ENCODE measurements at places on chromosomes 11 and 22.

- no peak for DNase-seq
Observed at GRCh38 chr11:28232649-28233048, 124.5 kb downstream of the METTL15 start.

DNA sequence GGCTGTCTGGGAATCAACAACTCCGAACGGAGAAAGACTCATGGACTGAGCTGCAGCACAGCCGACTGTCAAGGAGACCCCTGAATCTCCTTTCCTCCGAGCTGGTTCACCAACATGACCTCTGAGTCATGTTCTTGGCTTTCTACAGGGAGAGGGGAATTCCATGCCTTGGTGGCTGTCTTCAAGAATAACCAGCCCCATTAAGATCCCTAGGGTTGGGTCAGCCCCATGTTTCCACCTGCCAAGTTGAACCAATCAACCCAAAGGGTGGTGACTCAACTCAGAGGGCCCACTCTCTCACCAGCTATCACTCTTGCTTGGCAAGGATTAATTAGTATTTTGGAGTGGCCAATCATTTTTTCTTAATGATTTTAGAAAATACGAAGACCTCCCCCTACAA lies 28.3 kb upstream of the IGSF22 start:
- no peak for DNase-seq

GRCh38 chr22:36922711-36923110 lies 9.3 kb downstream of the CSF2RB start:
- no peak for DNase-seq

DNA sequence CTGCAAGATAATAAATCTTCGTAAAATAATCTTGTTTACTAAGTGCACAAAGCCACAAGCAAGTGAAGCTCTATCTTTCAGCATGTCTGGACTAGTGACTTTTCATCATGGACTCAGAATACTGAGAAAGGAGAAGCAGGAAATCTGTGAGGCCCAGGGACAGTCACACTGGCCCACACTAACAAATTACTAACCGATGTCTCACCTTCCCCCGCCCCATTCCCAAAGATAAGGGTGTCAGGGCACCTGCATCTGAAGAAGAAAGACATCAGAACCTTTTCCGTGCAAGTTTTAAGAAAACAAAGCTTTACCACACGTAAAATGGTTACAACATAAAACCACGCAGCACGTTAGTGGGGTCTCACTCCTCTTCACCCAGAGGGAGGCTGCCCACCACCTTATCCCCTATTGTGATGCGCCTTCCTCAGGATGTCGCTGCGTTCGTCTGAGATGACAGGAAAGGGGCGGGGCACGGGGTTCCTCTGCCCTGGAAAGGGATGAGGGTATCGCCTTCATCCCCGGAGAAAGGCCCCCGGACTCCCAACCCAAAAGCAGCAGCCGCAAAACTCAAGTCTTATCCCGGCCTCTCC lies 616 bp downstream of the BTBD10 start:
- no peak for DNase-seq

GRCh38 chr22:48182031-48182430 lies 1419.6 kb downstream of the TBC1D22A start:
- DNase-seq: no peak

DNA sequence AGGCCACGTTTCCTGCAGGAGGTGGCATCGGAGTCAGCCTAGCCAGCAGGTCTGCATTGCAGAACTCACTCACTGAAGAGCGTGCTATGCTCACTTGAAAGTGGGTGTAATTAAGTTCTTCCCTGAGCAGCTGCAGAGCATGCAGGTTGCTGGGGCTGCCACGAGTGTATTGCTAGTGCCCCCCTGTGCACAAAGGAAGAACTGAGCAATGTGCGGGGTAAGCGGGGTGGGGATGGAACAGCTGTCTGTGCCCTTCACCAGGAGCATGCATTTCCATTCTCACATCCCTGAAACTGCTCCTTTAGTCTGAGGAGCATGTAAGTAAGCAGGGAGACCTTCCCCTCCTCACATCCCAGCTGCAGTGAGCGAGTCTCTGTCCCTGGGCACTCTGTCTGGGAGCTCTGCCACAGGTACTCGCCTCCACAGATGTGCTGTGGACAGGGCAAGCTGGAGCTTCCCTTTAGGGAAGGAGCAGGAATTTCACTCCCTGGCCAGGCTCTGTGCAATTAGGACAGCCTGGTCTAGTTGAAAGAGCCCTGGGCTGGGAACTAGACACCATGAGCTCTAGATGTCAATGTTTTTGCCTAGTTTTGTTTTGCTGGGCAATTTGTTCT lies 1031.8 kb downstream of the NTM start:
- peak; percentile 59 for DNase-seq

DNA sequence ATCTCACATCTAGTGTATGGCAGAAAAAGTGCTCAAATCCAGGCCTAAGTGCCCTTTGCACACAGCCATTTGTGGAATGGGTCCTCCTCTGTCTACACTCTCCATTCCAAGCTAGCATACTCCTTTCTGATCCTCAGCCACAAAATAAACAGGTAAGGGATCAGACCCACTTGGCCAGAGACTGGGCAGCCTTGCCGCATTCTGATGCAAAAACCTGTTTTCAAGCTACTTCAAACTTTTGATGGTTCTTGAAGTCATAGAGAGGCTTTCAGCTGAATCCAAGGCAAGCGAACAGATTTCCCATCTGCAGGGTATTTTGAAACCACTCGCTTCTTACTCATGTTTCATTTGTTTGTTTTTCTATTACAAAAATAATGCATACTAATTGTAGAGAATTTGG lies 136.6 kb upstream of the NAV2 start:
- DNase-seq: no peak

DNA sequence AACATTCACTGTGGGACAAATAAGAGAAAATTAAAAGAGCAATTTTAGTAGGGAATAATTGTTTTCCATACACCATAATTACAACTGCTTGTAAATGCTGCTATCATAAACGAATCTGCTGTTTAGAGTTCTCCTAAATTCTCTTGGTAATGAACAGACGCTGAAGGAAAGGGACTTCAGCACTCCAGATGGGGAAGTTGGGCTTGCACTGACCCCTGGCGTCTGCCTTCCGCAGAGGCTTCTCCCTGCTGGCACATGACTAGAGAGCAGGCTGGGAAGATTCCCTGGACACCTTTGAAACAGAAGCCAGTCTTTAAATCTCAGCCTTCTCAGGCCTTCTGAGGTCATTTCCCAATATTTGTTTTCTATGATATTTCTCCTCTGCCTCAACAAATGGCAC lies 84.1 kb downstream of the NXPE2 start:
- no peak for DNase-seq

GRCh38 chr22:26579331-26579886 lies 10.5 kb downstream of the TPST2 start:
- peak; percentile 79 for DNase-seq

- DNase-seq: no peak
Observed at GRCh38 chr22:33219648-33220384, 161.6 kb upstream of the SYN3 start.

- DNase-seq: no peak
Observed at GRCh38 chr11:119306373-119306890, 10.5 kb downstream of the MCAM start.

- DNase-seq: no peak
Observed at GRCh38 chr11:46557684-46558151, 36.1 kb downstream of the AMBRA1 start.

Data from GM06990 (cell line).